ENCODE measurements at places on chromosomes 2 and 18. TPM values are rescaled to one million over a fixed set of nuclear protein-coding genes. Genes with fewer than 3 reads are reported as not detected.

PARD3B gene
- 22.4 TPM for total RNA-seq

CNDP2 gene
- total RNA-seq = 27.7 TPM

TMEFF2 gene
- under 0.01 TPM for total RNA-seq

NYAP2 gene
- total RNA-seq = under 0.01 TPM

FMNL2 gene
- 26.2 TPM for total RNA-seq

SPP2 gene
- total RNA-seq = not detected

GALNT5 gene
- 75.7 TPM for total RNA-seq

ANTXR1 gene
- total RNA-seq = 123 TPM

ASB18 gene
- under 0.01 TPM for total RNA-seq

GRCh38 chr2:180412219-180412618, 405.1 kb upstream of the CWC22 start:
- no peaks in the 10 kb centered on the region for H3K4me1 ChIP-seq
- no peak overlapping the region for H3K27ac ChIP-seq
- H3K36me3 ChIP-seq = no peaks in the 10 kb centered on the region
- no peak overlapping the region for H3K4me3 ChIP-seq
- no peaks in the 10 kb centered on the region for H3K27me3 ChIP-seq

DNA sequence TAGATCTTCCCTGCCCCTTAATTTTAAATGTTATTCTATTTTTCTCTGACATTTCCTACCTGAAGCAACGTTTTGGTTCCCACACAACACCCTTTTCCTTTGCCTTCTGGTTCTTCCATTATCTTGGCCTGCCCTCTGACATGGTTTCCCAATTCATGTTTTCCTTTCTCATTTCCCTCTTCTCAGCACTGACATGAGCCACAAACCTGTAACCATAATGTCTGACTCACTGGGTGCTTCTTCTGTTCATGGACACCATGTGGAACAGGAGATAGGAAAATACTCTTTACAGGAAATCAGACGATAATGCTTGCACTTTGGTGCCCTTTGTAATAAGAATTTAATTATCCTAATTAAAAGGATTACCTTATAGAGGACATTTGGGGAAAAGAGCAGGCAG, 142.0 kb downstream of the ZEB2 start:
- no peaks in the 10 kb centered on the region for H3K36me3 ChIP-seq
- no peak for DNase-seq
- no peak overlapping the region for H3K27ac ChIP-seq
- H3K4me3 ChIP-seq = no peak overlapping the region
- H3K27me3 ChIP-seq = no peaks in the 10 kb centered on the region

GRCh38 chr2:12704378-12704777, 12.4 kb upstream of the TRIB2 start:
- H3K4me1 ChIP-seq = peaks cover 40% of the 10 kb centered on the region
- H3K27ac ChIP-seq = no peak overlapping the region
- DNase-seq = no peak
- no peak overlapping the region for H3K4me3 ChIP-seq
- no peaks in the 10 kb centered on the region for H3K27me3 ChIP-seq

- no peak overlapping the region for H3K27ac ChIP-seq
- H3K4me1 ChIP-seq = peaks cover 3% of the 10 kb centered on the region
- no peak overlapping the region for H3K4me3 ChIP-seq
- H3K27me3 ChIP-seq = no peaks in the 10 kb centered on the region
Measured at GRCh38 chr2:15313657-15314056, 247.5 kb downstream of the NBAS start.

GRCh38 chr2:40592218-40592617, 140.3 kb upstream of the SLC8A1 start:
- no peak for DNase-seq
- no peaks in the 10 kb centered on the region for H3K27me3 ChIP-seq
- no peaks in the 10 kb centered on the region for H3K36me3 ChIP-seq
- H3K27ac ChIP-seq = no peak overlapping the region
- no peak overlapping the region for H3K4me3 ChIP-seq

DNA sequence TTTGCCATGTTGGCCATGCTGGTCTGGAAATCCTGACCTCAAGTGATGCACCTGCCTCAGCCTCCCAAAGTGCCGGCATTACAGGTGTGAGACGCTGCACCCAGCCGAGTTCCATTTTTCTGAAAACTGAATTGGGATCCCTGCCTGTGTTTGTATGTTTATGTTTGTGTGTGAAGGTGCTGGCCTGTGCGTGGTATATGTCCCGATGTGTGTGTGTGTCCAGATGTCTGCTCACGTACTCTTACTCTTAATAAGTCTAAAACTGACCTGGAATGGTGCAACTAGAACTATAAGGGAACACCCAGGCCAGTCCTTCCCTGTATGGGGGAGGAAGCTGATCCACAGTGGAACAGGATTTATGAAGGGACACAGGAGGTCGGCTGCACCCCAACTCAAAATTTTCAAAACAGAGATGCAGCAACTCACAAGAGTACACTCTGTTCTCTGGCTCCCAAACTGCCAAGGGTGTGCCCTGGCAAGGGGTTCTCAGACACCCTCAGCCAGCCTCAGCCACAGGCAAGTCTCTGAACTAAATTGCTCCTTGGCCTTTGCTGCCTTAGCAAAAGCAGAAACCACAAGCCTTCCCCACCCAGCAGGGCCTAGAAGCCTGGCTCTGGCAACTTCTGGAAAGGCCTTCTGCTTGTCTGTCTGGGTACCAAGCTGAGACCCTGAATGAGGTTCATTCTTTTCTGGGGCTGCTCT, 36.5 kb downstream of the RHOB start:
- no peak overlapping the region for H3K27ac ChIP-seq
- no peak overlapping the region for H3K4me3 ChIP-seq
- no peaks in the 10 kb centered on the region for H3K27me3 ChIP-seq
- DNase-seq = no peak

GRCh38 chr2:2116657-2117056, 214.4 kb downstream of the MYT1L start:
- DNase-seq = no peak
- no peak overlapping the region for H3K4me3 ChIP-seq
- no peaks in the 10 kb centered on the region for H3K27me3 ChIP-seq
- H3K36me3 ChIP-seq = no peaks in the 10 kb centered on the region

- no peak overlapping the region for H3K27ac ChIP-seq
- no peaks in the 10 kb centered on the region for H3K36me3 ChIP-seq
- H3K4me1 ChIP-seq = no peaks in the 10 kb centered on the region
- no peak overlapping the region for H3K4me3 ChIP-seq
- DNase-seq = no peak
Measured at GRCh38 chr2:155825876-155826275, 506.6 kb downstream of the NR4A2 start.

DNA sequence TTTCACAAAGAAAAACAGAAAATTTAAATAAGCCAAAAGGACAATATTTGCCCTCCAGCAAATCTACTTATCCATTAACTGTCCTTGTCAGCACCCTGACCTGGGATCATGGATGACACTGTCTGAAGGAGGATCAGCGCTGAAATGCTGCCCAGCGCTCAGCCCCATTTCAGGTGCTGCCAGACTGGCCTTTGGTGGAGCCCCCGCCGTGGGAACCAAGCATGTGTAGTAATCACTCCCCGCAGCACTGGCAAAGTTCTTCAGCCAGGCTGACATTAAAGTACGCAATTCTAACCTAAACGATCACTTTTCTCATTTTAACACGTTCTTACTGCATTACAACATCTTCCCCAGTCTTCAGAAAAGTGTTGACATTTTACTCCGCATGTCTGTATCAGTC, 108.6 kb upstream of the GPC1 start:
- peaks cover 4% of the 10 kb centered on the region for H3K4me1 ChIP-seq
- no peaks in the 10 kb centered on the region for H3K36me3 ChIP-seq
- H3K4me3 ChIP-seq = no peak overlapping the region
- peaks cover 1% of the 10 kb centered on the region for H3K27me3 ChIP-seq
- no peak for DNase-seq
- no peak overlapping the region for H3K27ac ChIP-seq
